ENCODE measurements at places on chromosomes 12 and 14.

GRCh38 chr12:123013185-123014095, 33.0 kb downstream of the ARL6IP4 start:
- no peak for DNase-seq

DNA sequence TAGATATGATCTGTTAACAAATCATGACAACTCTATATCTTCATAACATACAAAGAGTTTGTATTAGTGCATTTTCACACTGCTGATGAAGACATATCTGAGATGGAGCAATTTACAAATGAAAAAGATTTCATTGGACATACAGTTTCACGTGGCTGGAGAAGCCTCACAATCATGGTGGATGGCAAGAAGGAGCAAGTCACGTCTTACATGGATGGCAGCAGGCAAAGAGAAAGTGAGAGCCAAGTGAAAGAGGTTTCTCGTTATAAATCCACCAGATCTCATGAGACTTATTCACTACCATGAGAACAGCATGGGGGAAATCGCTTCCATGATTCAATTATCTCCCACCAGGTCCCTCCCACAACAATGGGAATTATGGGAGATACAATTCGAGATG, 157.6 kb downstream of the DUSP6 start:
- peak; percentile 3 for DNase-seq

- no peak for DNase-seq
Measured at GRCh38 chr12:55721601-55722213, 1.5 kb downstream of the RDH5 start.

GRCh38 chr12:84912198-84913128, at the start of gene SLC6A15:
Gene SLC6A15 (minus strand): TSS chr12:84912799. CDS start chr12:84892120, 20,679 bp downstream.
- peak; percentile 9 for DNase-seq
